ENCODE measurements at places on chromosomes 5 and 9.
A peak's percentile ranks its signal among the peaks of the same experiment; 100 is the strongest.

GRCh38 chr5:37532976-37533740 lies 154.0 kb downstream of the WDR70 start:
- no peak for DNase-seq

- DNase-seq, result peak; percentile 64
Observed at GRCh38 chr9:2727966-2728613, 10.8 kb downstream of the KCNV2 start.

GRCh38 chr5:73867345-73868335 lies 241.6 kb downstream of the ARHGEF28 start:
- no peak for DNase-seq

DNA sequence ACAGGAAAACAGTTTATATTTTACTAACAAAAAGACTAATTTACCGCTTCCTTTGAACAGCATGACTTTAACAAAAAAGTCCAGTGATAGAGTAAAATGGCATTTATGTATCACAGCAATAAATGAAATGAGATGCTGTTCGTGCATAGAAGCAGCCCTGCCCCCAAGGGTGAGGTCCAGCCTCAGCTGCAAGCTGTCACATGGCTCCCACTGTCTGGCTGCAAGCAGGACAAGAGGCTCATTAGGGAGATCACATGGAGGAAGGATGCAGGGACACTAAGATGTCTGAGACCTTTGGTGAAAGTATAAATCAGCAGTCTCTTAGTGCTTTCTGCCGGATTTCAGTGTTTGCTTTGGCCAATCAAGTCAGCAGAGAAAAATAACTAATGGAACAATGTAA lies 23.0 kb downstream of the GDNF start:
- DNase-seq, result peak; percentile 18

DNA sequence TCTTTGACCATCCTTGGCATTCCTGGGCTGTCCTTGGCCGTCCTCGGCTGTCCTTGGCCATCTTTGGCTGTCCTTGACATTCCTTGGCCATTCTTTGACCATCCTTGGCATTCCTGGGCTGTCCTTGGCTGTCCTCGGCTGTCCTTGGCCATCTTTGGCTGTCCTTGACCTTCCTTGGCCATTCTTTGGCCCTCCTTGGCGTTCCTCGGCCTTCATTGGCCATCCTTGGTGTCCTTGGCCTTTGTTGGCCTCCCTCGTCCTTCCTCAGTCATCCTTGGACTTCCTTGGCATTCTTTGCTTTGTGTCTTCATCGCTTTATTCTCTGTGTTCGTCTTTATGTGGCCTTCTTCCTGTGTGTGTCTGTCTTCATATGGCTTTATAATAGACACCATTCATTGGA lies 20.7 kb downstream of the NDUFS6 start:
- DNase-seq, result no peak

DNA sequence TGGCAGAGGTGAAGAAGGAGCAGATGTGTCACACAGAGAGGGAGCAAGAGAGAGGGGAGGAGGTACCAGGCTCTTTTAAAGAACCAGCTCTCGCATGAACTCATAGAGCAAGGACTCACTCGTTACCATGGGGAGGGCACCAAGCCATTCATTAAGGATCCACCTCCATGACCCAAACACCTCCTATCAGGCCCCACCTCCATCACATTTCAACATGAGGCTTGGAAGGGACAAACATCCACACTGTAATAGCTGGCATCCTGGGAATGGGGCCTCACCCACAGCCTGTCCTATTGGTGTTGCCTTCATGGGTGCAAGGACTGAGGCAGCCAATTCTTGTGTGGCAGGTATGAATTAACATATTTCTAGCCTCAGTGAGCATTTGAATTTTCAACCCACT lies 11.6 kb upstream of the TNFAIP8 start:
- DNase-seq, result no peak

GRCh38 chr9:108207561-108208165 lies 648.1 kb downstream of the ACTL7B start:
- DNase-seq, result no peak

GRCh38 chr5:132688536-132689339 lies 14.9 kb downstream of the IL4 start:
- DNase-seq, result no peak

GRCh38 chr5:154401355-154401754 lies 44.4 kb upstream of the SAP30L start:
- no peak for DNase-seq

- DNase-seq, result no peak
Observed at GRCh38 chr9:135476561-135477355, 2.8 kb upstream of the PPP1R26 start.

- no peak for DNase-seq
Observed at GRCh38 chr5:110803467-110804326, 64.9 kb downstream of the SLC25A46 start.

GRCh38 chr5:159419576-159419975 lies 89.3 kb upstream of the IL12B start:
- no peak for DNase-seq

- DNase-seq, result no peak
Observed at GRCh38 chr5:117733051-117733450, 1158.4 kb upstream of the SEMA6A start.

DNA sequence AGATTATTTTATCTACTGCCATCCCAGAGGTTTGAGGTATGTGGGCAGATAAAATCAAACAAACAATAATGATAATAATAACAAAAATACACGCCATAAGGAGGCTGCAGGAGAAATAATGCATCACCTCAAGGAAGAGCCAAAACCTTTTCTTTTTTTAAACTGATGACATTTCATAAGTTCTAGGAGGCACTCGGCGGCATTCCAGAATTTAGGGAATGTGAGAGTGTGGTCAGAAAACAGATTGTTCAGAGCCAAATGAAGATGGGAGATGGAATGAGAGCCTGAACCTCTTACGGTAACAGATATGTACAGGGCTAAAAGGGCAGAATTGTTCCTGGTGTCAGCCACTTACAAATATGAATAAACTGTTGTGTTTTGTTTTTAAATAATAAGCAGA lies 615.0 kb upstream of the CHD1 start:
- DNase-seq, result no peak

DNA sequence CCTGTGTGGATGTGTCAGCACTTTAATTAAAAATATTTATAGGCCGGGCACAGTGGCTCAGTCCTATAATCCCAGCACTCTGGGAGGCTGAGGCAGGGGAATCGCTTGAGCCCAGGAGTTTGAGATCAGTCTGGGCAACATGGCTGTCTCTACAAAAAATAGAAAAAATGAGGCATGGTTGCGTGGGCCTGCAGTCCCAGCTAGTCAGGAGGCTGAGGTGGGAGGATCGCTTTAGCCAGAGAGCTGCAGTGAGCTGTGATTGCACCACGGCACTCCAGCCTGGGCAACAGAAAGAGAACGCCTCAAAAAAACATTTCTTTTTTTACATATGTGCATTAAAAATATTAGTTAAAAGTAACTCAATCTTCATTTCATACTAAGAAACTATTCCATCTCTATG lies 6.2 kb downstream of the TBC1D9B start:
- no peak for DNase-seq

GRCh38 chr5:38556088-38556598 lies 303 bp downstream of the LIFR start:
- peak; percentile 65 for DNase-seq

DNA sequence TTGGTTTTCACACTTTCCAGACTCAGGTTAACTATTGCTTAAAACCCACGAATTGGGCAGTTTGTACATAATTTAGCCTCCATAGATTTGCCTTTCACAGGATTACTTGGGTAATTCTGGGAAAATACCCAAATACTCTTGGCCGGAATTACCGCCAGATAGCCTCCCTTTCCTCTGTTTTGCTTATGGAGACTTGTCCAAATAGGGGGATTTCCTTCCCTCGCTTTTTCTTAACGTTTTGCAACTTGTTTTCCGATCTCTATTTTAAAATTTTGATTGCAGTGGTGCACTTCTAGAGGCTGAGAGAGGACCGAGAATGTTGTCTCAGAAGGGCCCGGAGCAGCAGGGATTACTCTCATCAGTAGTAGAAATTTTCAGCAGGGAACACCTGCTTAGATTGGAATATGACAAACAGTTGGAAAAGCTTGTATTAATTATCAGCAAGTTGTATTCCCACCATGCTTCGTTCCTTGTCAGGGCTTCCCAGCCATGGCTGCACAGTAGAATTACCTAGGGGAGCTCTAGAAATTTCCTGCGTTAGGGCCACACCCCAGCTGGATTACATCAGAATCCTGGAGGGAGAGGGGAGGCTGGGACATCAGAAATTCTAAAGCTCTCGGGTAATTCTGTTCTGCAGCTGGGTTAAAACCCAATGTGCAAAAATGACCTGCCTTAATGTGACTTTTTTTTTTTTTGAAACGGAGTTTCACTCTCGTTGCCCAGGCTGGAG lies 329.1 kb downstream of the SH3GL2 start:
- no peak for DNase-seq

DNA sequence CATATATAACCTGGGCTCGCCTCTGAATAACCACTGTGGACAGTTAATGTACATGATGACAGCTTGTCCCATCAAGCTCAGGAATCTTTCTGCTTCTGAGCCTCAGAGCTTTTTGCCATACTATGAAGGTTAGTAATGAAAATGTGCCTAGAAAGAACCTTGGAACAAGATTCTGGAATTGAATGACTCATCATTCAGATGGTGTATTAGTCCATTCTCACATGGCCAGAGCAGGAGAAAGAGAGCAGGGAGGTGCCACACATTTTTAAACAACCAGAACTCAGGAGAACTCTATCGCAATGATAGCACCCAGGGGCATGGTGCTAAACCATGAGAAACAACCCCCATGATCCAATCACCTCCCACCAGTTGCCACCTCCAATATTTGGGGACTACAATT lies 542.1 kb downstream of the PRR16 start:
- DNase-seq, result no peak

DNA sequence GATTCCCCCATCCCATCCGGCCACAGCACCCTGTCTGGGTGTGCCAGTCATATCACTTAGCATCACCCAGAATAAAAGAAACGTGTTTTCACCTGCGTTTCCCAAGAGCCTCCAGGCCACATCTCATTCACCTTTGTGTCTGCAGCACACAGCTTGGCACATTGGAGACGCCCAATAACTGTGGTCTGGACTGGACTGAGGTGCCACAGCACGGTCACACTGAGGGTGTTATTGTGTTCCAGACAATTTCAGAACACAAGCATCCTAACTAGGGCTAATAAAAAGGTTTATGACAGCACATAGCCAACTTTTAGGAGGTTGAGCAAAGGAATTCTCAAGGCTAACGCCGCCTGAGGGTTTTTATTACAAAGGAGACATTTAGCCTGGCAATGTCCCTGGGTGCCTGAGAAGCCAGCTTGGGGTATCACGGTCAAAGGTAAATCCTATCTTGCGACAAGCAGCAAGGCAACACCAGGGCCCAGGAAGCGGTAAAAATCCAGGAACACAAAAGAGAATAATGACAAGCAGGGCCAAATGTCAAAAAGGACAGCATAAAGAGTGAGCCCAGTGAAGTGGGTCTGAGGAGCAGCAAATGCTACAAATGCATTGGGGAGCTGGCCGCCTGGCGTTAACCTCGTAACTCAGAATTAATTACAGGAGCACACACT lies 3.4 kb downstream of the EPB41L4B start:
- DNase-seq, result no peak

- DNase-seq, result no peak
Observed at GRCh38 chr5:73666891-73667290, 40.9 kb downstream of the ARHGEF28 start.

GRCh38 chr9:111900858-111901612 lies 4.4 kb downstream of the UGCG start:
- no peak for DNase-seq

- no peak for DNase-seq
Observed at GRCh38 chr5:134536876-134537275, 11.4 kb downstream of the JADE2 start.

GRCh38 chr5:73312872-73313510 lies 135.6 kb downstream of the FOXD1 start:
- no peak for DNase-seq

- DNase-seq, result no peak
Observed at GRCh38 chr5:116343961-116344360, 230.7 kb downstream of the SEMA6A start.

GRCh38 chr5:1510151-1510561 lies 13.6 kb downstream of the LPCAT1 start:
- DNase-seq, result no peak

DNA sequence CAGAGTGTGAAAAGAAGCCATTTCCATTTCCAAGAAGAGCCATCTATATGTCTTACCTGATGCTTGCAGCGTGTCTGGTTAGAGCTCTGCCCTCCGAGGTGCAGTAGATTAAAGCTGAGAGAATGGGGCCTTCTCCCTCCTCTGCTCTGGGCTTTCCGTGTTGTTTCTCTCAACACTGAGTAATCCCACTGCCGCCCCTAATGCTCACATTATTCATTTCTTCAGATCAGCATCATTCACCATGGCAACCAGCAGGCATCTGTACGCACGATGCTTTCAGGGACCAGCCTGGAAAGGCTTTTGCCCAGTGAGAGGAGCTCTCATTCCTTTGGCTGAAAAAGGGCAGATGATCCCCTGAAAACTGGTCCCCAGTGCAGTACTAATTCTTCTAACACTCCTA lies 79.6 kb downstream of the CYFIP2 start:
- DNase-seq, result no peak

GRCh38 chr9:38046661-38047300 lies 22.2 kb downstream of the SHB start:
- no peak for DNase-seq

DNA sequence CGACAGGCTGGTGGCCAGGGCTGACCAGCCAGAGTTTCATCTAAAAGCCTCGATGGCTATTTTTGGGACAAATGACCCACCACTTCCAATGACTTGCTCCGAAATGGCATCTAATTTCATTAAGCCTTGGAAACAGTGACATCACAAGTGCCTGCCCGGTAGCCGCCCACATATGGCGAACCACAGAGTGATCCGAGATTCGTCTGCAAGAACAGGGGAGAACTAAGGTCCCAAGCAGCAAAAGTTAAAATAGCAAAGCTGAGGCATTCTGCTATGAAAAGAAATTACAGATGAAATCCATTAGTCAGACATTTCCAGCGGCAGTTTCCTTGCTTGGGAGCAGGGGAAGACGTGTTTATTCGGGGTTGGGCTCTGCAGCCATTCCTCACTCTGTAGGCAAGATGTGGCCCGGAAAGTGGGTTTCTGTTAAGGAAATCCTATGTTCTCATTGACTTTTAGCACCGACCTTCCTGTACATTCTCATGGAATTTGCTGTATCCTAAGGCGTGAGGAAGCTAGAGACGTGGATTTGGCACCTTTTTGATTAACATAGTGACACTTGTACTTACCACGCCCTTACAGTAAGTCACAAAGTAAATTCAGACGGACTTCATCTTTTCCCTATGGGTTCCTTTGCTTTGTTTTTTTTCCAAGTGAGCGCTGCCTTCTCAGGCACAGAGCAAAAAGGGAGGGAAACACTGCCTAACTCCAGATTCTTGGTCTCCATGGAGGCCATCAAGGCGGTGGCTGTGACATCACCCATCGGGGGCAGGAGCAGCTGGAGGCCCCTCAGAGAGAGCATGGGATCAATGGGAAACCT lies 45.1 kb downstream of the ERGIC1 start:
- no peak for DNase-seq

DNA sequence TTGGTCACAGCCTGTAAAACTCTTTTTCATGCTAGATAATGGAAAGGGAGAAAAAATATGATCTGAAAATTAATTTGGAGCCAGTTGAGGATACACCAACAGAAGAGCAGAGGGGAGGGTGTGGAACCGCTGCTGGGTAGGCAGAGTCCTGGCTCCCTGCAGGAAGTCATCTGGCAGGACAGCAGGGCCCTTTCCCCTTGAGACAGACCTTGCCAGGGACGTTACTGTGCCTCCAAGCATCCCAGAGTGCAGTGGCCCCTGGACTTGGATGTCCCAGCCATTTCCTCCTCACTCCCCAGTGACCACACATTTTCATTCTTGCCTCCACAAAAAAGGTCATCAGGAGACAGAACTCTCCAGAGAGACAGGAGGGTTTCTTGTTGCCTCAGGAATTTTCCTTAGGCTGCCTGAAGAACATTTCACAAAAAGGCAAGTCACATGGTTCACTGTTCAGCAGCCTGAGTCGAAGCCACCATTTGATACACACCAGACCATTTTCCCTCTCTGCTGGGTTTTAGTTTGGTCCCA lies 5.9 kb downstream of the TRPM3 start:
- DNase-seq, result no peak
